ENCODE measurements at places on chromosomes 1 and 21. TPM values are rescaled to one million over a fixed set of nuclear protein-coding genes. Genes with fewer than 3 reads are reported as not detected.

The CYP4X1 gene
- total RNA-seq, result 0.78 TPM

The CFAP107 gene
- not detected for total RNA-seq

The FCGR1A gene
- total RNA-seq, result 13.2 TPM

The KLF17 gene
- not detected for total RNA-seq

The ZNF593OS gene
- 0.29 TPM for total RNA-seq

The ALX3 gene
- not detected for total RNA-seq

The HSPG2 gene
- 746 TPM for total RNA-seq

The OLIG2 gene
- not detected for total RNA-seq

The TACSTD2 gene
- total RNA-seq, result 19.2 TPM

The SLC25A24 gene
- 33.5 TPM for total RNA-seq

The C1QTNF12 gene
- 4.9 TPM for total RNA-seq

The ERVH48-1 gene
- not detected for total RNA-seq

The HRNR gene
- total RNA-seq, result not detected

The MIB2 gene
- 135 TPM for total RNA-seq

The MPC2 gene
- 212 TPM for total RNA-seq

The KCTD3 gene
- 55.7 TPM for total RNA-seq

The TFAP2E gene
- 0.66 TPM for total RNA-seq

The RGS4 gene
- 7.6 TPM for total RNA-seq

The GPR161 gene
- total RNA-seq, result 13.9 TPM

The HEYL gene
- total RNA-seq, result 8.5 TPM

The DCDC2B gene
- not detected for total RNA-seq

The OR2T11 gene
- total RNA-seq, result not detected

The EGLN1 gene
- 49.1 TPM for total RNA-seq

The ANKRD65 gene
- total RNA-seq, result 10.1 TPM

The GNG4 gene
- 0.12 TPM for total RNA-seq

All from mucosa of gallbladder (tissue), 1 donor.